ENCODE measurements at places on chromosomes 12 and 14.

DNA sequence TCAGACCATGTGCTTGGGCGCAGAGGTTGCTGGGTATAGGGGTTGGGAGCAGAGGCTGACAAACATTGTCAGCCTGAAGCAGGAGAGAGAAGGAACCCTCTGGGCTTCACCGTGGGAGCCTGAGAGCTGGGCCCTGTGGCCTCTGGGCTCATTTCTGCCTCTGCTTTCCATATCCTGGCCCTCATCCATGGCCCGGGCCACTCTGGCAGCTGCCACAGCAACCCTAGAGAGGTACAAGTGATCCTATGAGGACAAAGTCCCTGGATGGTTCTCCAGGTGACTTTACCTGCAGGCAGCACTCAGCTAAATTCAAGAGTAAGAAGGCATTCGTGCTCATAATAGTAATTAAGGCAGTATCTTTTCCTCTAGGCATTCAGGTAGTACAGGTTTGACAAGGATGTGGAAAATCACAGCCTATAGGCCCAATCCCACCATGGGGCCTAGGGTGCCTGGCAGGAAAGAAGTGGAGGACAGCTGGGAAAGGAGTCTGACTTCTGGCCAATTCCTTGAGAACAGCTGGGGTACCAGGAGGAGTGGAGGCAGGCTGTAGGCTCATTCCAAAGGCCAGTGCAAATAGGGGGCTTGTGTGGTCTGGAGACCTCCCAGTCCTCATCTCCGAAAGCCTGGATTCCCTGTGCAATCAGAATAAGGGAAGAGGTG is 3.6 kb upstream of the TTC7B start:
- no peak for DNase-seq

DNA sequence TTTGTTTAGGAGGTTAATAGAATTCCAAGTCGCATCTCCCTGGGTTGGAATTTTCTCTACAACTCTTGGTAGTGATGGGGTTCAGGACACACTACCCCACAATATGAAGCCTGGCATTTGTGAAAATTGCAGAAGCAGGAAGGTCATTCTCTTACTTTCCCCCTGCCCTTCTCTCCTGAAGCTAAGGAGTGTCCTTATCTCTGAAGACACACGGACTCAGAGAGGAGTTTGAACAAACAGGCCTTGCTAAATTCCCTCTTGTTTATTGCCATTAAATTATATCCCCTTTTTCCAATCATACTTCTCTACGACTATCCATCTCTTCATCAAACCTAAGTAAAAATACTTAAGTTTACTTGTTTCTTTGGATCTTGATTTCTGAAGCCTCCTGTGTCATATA is 443.0 kb downstream of the RAD51B start:
- no peak for DNase-seq

- no peak for DNase-seq
Measured at GRCh38 chr12:66678338-66679275, at the start of gene GRIP1. Gene GRIP1, minus strand, starts transcription at chr12:66679076. Its CDS starts 172 bp downstream, at chr12:66678904.

GRCh38 chr12:97306147-97306546 is 156.5 kb upstream of the RMST start:
- DNase-seq = no peak

DNA sequence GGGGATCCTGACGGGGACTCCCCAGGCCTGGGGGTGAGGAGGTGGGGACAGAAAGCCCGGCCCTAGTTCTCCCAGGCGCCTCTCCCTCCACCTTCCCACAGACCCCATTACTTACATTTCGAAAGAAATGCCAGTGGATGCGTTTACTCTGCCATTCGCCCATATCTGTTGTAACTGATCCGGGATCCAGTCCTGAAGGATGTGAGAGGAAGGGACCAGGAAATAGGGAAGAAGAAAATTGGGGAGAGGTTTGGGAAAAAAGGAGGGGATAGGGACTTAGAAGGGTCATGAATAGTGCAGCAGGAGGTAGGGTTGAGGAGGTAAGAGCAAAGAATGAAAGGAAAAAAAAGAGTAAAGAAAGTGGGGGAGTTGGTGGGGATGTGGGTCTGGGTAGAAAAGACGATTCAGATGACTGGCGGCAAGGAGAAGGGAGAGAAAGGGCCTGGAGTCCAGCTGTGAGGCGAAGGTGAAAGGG is 1.1 kb downstream of the HOXC12 start:
- no peak for DNase-seq

DNA sequence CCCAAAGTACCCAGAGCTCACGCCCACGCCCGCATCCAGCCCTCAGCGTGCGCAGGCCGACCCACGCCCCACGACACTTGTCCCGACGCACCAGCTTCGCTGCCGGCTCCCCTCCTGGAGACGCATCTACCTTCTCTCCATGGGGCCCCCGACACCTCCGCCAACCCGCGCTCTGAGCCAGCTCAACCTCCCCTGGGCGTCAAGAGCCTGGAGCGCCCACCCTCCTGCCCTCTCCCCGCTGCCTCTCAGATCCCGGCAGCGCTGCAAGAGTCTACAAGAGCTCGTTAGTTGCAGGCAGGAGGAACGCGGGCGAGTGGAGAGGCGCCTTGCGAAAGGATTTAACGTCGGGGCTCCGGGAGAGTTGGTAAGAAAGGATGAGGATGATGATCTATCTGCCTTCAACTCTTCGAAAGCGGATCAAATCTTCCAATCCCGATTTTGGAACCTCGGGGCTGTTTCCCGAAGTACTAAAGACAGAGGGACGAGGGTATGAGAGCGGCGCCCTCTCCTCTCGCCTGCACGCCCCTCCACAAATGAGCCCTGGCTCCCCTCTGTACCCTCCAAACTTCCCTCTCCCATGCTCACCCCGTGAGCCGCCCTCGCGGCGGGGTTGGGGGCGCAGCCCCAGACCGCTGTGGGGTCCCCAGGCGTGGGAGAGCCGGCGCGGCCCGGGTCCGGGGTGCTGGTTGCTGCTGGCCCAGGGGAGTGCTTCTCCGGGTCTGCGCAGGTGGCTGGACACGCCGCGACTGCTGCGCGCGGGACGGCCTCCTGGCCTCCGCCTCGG is 979 bp downstream of the LTBP2 start:
- no peak for DNase-seq

- no peak for DNase-seq
Measured at GRCh38 chr14:81818271-81818670, 284.6 kb upstream of the SEL1L start.

DNA sequence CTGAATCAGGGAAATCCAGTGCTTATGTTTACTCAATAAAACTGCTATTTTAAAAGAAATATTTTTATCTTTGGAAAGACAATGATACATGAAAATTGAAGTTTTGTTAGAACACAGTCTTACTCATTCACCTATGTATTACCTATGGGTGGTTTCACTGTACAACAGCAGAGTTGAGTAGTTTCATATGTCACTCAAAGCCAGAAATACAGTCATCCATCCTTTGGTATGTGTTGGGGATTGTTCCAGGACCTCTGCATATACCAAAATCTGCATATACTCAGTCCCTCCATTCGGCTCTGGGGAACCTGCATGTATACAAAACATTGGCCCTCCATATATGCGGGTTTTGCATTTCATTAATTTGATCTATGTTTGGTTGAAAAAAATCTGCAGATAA is 190.6 kb downstream of the GPHN start:
- DNase-seq = no peak

DNA sequence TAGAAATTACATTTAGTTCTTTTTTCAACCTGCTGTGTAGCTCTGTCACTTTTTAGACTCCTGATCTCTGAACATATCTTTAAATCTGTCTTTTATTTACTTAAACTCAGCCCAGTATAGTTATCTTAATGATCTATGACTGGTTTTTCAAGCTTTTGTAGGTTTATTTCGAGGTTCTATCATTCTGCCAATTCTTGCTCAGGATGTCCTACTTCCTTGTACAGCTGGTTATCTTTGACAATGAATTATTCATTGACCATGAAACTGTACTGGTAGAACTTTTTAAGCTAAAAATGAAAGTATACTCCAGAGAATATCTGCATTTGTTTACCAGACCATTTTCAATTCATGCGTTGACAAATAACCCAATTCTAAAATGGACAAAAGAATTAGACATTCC is 37.8 kb downstream of the TC2N start:
- no peak for DNase-seq

DNA sequence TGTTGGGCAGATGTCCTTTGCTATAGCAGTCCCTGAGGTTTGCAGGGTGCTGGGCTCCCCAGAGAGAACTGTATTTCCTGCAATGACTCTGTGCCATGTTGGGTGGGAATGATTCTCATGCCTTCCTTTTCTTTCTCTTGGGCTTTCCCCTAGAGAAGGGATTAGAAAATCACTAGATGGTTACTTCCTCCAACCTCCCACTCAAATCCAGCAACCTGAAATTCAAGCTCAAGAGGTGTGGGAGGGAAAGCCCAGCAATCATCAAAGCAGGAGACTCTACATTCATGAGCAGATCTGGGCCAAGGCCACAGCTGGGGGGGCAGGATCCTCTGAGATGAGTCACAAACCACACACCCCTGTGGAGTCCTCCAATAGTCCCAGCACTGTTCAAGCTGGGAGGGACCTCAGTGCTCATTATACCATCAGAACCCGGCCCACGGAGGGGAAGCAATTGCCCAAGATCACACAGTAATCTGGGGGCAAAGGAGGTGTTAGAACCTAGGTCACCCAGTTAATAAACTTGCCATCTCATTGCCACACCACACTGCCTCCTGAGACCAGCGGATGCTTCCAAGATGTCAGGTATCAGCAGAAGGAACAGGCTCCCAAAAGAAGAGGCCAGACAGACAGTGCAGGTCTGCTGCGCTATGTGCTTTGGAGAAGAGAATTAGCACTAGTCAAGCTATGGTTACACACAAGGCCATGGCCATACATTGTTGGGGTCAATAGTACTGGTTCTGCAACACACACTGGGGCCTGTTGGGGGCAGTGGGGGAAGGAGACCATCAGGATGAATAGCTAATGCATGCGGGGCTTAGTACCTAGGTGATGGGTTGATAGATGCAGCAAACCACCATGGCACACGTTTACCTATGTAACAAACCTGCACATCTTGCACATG is 65.7 kb downstream of the TTC9 start:
- no peak for DNase-seq

DNA sequence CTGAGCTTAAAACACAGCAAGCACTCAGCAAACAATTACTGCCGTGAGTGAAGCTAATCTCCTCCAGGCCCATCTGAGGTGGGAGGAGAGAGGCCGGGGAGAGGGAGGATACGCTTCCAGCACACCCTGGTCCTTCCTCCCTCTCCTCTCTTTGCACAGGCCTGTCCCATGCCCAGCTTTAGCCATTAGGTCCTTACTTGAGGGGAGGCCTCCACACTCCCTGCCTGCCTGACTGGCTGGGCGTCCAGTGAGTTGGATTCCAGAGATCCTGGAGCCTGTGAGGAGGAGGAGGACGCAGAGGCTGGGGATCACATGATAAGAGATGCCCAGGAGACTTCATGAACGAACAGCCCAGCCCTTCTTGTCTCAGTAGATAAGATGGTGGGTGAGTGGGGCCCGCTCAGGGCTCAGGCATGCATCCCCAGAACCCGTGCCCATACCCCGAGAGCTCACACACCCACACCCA is 65.1 kb upstream of the NCOR2 start:
- no peak for DNase-seq

GRCh38 chr14:106459971-106460730 is 933.8 kb downstream of the TMEM121 start:
- no peak for DNase-seq

DNA sequence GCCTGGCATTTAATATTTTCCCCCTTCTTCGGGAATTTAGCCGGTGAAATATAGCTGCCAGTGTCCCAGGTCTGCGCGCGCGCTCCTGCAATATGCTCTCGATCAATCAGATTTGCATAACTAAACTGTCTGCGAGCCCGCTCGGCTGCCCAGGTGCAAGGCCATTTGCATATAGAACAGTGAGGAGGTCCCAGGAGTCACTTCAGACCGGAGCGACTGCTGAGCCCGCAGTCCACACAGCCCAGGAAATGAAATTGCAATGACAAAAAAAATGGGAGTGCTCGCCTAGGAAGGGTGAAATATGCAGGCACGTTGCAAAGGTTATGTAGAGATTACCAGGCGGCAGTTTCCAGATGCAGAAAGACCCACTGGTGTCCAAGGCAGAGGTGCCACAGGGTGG is 228.5 kb downstream of the VRK1 start:
- no peak for DNase-seq

DNA sequence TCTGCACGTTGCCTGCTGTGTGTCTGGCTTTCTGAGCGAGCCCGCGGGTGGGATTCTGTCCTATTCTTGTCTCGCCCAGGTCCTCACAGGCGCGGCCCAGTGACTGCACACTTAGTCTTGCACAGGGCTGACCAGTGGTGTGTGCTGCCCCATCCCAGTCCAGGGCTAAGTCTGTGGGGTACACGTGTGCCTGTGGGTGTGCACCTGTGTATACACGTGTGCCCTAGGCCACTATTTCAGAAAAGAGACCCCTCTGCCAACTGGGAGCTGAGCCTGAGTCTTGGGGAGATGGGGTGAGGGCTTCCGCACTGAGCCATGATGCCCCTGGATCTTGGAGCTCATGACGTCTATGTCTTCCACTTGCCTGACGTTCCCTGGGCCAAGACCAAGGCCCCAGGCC is 185.5 kb upstream of the PRMT8 start:
- no peak for DNase-seq

DNA sequence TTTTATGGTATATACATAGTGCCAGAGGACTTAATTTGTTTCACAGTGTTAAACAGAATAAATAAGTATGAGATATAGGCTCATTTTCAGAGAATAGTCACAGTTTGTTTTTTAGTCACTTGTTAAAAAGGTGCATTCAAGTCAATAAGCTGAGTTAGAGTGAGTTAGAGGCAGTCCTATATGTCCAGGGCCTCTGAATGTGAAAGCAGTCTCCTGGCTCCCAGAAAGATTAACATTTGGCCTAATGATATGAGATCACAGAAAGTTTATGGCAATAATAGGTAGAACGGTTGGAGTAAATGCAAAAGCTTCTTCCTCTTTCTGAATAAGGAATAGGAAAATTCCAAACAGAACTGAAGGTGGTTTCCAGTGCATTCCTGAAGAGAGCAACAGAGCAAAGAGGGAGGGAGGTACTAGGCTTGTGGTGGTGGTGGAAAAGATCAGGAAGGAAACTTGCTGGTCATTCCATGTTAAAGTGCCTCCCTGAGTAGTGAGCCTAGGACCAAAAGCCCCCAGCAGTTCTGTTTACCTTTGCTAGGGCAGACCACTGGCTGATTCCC is 54.4 kb downstream of the SLC38A4 start:
- DNase-seq = no peak

DNA sequence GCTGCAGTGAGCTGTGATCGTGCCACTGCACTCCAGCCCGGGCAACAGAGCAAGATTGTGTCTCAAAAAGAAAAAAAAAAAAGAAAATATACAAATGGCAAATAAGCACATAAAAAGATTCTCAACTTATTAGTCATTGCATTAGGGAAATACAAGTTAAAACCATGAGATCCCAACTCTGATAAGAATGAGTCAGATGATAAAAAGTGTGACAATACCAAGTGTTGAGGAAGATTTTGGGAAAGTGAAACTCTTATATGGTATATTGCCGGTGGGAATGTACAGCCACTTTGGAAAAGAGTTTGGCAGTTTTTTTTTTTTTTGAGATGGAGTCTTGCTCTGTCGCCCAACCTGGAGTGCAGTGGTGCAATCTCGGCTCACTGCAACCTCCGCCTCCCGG is 7.6 kb upstream of the PRPF40B start:
- DNase-seq = no peak

GRCh38 chr12:72734581-72734980 is 462.4 kb downstream of the TRHDE start:
- no peak for DNase-seq
